ENCODE measurements at places on chromosomes 5 and 9.

GRCh38 chr5:111998871-111999270, 241.9 kb upstream of the NREP start:
- no peak for DNase-seq

GRCh38 chr9:131409458-131409992, 15.6 kb downstream of the PRRC2B start:
- no peak for DNase-seq

GRCh38 chr9:31759703-31760102, 624.7 kb upstream of the ACO1 start:
- DNase-seq: no peak

DNA sequence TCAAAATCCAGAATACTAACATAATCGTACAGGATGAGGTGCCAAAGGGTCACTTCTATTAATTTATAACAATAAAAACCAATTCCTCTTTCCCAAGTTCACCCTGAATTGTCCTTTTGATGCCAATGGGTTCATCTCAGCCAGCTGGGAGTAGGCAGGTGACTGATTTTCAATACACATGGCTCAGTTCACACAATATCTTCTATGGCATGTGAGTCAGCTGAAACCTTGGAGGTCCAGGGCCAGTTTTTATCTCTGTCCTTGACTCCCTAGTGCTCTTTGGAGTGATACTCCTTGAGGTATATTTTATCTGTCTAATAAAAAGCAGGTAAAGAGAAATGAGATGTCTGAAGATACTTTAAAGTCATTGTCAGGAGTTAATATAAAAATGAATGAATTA, 186.6 kb downstream of the SMC2 start:
- no peak for DNase-seq

DNA sequence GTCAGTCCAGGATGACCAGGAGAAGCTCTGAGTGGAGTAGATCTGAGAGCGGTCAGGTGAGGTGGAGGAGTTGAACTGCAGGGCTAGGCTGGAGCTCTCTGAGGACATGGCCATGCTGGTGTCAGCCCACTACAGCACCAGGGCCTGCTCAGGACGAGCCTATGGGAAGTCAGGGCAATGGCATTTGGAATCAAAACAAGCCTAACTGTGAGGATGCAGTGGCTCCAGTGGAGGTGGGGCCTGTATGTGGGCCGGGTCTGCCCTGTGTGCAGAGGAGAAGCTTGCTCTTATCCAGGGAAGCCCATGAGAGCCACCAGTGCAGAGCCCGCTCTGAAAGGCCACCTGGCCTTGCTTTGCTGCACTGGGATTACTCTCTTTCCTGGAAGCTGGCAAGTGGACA, 11.1 kb downstream of the CXCL14 start:
- no peak for DNase-seq

DNA sequence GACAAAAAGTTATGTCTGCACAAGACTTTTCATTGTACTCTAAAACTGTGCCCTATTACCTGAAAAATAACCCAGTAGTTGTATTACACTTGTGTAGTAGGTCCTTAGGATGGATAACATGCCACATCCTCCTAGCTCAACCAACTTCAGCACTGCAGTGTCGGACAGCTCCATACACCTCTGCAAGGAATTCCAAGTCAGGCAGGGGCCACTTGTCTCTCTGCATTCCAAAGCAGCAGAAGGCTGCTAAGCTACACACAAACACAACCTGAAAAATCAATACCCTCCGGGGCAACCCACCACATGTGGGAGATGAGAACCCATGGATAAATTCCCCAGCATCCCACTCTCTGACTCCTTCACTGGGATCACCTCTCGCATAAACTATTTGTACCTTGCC, 50.2 kb downstream of the MED10 start:
- DNase-seq: no peak

- no peak for DNase-seq
These were observed 159.8 kb upstream of the GAS1 start for GRCh38 chr9:87107072-87107471.

GRCh38 chr5:39360471-39361111, 3.7 kb downstream of the C9 start:
- peak; percentile 7 for DNase-seq

DNA sequence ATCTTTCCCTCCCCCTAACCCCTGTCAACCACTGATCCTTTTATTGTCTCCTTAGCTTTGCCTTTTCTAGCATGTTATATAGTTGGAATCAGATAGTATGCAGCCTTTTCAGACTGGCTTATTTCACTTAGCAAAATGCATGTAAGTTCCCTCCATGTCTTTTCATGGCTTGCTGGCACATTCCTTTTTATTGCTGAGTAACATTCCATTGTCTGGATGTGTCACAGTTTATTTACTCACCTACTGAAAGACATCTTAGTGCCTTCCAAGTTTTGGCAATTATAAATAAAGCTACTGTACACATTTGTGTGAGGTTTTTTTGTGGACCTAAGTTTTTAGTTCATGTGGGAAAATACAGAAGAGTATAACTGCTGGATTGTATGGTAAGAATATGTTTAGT, 230.1 kb downstream of the PBX3 start:
- no peak for DNase-seq

GRCh38 chr9:109969011-109969410, 189.0 kb downstream of the PALM2AKAP2 start:
- DNase-seq: no peak

DNA sequence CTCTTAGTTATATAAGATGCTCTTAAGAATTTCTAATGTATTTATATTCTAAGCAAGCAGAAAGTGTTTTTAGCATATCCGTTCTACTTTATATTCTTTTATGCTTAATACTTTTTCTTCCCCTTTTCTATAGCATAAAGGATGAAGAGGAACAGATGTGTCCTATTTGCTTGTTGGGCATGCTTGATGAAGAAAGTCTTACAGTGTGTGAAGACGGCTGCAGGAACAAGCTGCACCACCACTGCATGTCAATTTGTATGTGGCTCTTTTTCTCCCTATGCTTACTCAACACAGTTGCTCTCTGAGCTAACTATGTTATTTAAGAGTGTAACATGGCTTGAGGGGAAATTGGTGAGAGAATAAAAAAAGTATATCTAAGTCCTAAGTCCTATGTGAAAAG, 37.6 kb upstream of the SETD9 start:
- no peak for DNase-seq

DNA sequence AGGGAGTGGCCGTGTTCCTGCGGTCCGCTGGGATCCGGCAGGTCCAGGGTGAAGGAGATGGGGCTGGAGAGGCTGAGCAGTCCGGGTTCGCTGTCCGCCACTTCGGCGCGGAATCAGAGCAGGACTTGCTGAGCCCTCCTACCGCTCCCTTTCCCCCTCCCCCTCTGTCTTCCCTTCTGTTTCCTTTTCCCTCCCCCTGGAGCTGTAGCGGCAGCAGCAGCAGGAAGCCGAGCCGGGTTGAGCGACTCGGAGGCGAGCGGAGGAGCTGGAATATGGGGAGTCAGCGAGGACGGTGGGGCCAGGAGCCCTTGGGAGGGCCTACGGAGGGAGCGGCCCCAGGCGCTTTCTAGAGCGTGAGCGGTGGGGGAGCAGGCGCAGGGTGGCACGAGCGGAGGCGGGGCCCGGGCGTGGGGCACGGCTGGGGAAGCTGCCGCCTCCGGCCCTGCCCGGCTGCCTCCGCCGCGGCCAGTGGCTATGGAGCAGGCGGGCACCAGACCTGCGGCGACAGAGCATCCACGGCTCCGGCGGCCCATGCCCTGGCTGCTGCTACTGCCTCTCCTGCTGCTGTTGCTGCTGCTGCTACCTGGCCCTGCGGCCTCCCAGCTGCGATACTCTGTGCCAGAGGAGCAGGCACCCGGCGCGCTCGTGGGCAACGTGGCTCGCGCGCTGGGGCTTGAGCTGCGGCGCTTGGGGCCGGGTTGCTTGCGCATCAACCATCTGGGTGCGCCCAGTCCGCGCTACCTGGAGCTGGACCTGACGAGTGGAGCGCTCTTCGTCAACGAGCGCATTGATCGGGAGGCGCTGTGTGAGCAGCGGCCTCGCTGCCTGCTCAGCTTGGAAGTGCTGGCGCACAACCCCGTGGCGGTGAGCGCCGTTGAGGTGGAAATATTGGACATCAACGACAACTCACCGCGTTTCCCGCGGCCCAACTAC, at the start of gene PCDHAC2:
TSS of gene PCDHAC2 (plus strand) at position 184 of the 933 bp plus-strand sequence. CDS start at position 475, 291 bp downstream.
- DNase-seq: peak; percentile 1

DNA sequence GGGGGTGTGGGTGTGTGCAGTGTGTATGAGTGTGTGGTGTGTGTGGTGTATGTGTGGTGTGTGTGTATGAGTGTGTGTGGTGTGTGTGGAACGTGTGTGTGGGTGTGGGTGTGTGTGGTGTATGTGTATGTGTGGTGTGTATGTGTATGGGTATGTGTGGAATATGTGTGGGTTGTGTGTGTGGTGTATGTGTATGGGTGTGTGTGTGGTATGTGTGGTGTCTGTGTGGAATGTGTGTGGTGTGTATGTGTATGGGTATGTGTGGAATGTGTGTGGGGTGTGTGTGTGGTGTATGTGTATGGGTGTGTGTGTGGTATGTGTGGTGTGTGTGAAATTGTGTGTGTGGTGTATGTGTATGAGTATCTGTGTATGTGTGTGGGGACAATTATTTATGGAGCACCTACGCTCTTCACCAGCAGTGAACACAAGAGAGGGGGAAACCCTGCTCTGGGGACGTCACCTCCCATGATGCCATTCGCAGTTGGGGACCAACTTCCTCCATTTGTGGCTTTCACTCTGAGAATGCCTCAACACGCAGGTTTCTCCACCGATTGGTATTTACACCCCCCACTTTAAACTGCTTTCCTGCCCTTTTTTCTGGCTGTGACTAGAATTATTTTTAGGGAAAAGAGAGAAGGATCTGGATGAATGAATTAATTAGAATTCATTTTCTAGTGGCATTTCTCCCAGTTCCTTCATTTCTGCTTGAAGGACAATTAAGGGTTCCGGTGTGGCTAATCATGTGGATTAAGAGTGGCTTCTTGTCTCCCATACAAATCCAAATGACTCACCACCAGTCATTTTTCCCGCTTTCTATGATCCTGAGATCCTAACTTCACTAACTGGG, 238.1 kb downstream of the ROR2 start:
- DNase-seq: peak; percentile 73

DNA sequence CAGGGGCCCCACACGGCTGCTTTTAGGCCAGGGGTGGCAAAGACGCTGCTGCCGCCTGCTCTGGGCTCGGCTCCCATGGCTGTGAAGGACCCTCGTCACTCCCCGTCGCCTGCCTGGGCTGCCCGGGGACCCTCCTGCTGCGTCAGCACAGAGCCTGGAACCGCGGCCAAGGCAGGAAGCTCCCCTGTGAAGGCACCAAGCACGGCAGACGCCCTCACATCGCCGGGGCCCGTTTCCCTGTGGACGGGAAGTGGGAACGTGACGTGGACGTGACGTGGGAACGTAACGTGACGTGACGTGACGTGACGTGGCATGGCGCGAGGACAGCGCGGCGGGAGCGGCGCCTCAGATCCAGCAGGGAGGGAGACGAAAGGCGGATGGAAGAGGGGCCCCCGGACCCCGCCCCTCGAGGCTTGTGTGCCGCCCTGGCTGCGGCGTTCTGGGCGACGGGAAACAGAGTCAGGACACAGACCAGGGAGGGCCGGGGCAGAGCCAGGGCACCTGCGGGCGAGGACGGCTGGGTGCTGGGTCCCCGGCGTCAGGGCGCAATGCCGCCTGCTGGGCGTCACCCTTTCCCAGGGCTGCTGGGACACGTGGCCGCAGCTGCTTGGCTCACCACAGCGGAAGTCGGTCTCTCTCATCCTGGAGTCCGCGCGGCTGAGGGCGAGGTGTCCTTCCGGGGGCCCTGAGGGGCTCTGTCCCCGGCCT, 53.1 kb downstream of the MRPL36 start:
- DNase-seq: no peak

GRCh38 chr5:64207978-64208377, 42.3 kb downstream of the RNF180 start:
- no peak for DNase-seq

DNA sequence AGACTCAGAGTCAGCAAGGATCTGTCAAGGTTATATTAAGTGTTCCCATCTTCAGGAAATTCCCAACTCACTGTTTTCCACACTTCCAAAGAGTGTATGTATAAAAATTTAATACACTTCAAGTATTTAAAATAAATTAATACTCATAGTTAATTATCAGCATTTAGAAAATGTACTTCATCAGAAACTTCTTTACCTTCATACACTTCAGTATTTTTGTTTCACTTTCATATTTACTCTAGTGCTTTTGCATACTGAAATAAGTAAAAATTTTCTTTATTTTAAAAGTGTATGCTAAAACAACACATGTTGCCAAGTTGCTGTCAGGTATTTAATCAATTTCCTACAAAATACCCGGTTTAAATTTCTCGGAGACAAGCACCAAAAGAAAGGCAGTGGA, 16.5 kb downstream of the RICTOR start:
- DNase-seq: no peak

- DNase-seq: no peak
These were observed 8.2 kb upstream of the ACO1 start for GRCh38 chr9:32376285-32376684.

- no peak for DNase-seq
These were observed 19.2 kb upstream of the SELENOP start for GRCh38 chr5:42830924-42831323.

GRCh38 chr5:148816782-148817181, 9.6 kb upstream of the ADRB2 start:
- DNase-seq: no peak

GRCh38 chr9:1939466-1939865, 75.7 kb upstream of the SMARCA2 start:
- peak; percentile 33 for DNase-seq

- no peak for DNase-seq
These were observed 148.2 kb upstream of the LRRTM2 start for GRCh38 chr5:139023286-139023685.

- DNase-seq: no peak
These were observed 107.7 kb upstream of the GPR151 start for GRCh38 chr5:146623666-146624065.

GRCh38 chr5:132297211-132297940, 3.2 kb downstream of the SLC22A4 start:
- DNase-seq: no peak
